ENCODE measurements at places on chromosomes 7 and 10.

DNA sequence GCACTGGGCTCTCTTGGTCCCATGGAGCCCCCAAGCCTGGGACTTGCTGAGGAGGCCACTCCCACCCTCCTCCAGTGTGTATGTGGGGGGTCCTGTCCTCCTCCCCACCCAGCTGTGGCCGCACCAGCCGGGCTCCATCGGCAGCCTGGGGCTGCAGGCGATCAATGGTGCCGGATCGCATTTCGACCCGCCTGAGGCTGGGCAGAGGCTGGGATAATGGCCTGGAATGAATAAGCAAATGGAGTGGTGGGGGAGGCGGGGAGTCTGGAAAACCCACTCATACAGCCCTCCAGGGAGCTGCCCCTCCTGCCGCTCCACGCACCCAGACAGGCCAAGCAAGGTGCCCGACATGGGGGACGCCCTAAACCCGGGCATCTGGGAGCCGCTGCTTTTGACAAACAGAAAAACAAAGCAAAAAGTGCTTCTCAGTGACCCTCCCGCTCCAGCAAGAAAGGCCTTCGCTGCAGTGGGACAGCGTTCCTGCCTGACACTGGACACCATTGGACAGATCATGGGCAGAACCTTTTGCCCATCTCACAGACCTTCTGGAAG is 160.5 kb downstream of the NRF1 start:
- DNase-seq = no peak

- DNase-seq = no peak
These were observed 646.4 kb downstream of the GRM8 start for GRCh38 chr7:126606331-126606730.

GRCh38 chr10:79025199-79025832 is 43.5 kb upstream of the ZMIZ1 start:
- DNase-seq = no peak

DNA sequence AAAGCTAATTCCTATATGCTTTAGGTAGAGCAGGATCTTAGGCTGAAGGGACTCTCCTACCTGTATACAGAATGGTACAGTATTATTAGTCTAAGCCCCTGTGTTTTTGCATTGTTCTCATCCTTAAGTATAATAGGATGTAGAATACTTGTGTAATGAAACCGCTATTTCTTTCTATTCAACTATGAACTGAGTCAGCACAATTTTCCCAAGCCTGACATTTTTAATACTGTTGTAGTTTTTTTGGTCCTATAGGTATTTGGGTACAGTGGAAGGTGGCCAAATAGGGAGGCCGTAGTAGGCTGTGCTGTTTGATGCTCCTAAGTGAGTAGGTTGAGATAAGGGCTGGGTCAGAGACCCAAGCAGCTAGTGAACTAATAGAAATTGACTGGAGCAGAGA is 205.1 kb downstream of the MACC1 start:
- no peak for DNase-seq

GRCh38 chr7:83514977-83515376 is 134.0 kb downstream of the SEMA3E start:
- DNase-seq = no peak

- peak; percentile 83 for DNase-seq
These were observed at the start of gene HABP2 for GRCh38 chr10:113552701-113553100. Gene HABP2, plus strand, starts transcription at chr10:113553053. Its CDS starts 69 bp downstream, at chr10:113553122.

DNA sequence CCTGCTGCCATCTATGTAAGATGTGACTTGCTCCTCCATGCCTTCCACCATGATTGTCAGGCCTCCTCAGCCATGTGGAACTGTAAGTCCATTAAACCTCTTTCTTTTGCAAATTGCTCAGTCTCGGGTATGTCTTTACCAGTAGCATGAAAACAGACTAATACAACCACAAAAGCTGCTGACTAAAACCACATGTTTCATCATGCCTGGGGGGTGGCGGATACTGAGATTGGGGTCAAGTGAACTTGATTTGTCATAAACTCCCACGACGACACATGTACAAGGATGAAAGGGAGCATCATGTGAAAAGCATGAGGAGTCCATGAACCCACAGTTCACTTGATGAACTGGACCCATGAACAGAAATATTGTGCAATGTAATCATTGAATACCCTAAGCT is 134.9 kb upstream of the ANK3 start:
- DNase-seq = no peak

DNA sequence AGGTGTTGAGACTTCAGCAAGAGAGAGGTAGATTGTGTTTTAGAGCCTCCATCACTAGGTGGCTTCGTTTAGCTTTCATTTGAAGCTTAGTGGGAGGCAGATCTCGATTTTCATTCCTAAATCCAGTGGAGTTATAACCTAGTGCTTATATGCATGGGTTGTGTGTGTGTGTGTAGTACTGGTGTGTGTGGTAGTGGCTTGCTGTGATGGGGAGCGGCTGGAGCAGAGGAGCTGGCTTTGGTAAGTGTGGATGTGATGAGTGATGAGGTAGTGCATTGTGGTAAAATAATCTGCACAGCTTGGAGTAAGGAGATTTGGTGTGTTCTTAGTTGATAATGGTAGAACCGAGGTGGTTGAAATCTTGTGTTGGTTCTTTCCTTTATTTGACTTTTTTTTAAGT is 43.2 kb downstream of the AP3M1 start:
- DNase-seq = no peak

DNA sequence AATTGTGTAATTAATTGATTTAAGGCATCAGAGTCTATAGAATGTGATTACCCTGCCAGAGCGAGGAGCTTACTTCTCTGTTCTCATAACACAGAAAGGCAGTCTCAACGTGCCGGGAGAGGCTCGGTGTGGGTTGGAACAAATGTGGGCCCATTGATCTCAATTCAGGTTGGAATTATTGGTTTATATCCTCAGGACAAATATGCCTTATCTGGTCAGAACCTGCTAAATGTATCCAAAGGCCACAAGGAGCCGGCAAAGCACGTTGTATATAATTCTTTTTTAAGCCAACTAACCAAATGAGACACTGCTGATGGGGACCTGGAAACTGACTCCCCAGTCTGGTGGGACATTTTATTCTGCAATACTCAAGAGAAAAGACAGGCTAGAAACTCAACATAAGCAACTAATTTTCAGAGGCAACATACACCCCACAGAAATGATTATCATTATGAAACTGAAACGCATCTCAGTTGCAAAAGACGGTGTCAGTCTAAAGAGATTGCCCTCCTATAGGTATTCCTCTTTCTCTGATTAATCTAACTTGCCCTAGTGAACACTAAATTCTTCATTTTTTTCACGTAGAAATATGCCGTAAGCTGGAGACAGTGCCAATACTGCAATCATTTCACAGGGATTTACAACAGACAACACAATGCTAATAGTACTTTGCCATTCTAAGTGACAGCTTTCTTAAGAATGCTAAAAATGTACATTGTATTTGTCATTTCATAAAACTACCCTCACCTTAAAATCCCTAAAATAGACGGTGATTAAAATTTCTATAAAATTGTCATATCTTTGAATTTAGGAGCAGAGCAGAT is 9.4 kb downstream of the EBF3 start:
- no peak for DNase-seq

GRCh38 chr7:55365205-55365674 is at the start of gene LANCL2:
Gene LANCL2, plus strand, starts transcription at chr7:55365337. Its CDS starts 689 bp downstream, at chr7:55366026.
- no peak for DNase-seq

- DNase-seq = no peak
These were observed 7.0 kb downstream of the NAPEPLD start for GRCh38 chr7:103141753-103142404.

GRCh38 chr10:13716081-13717071 is 129.6 kb downstream of the PRPF18 start:
- DNase-seq = no peak

DNA sequence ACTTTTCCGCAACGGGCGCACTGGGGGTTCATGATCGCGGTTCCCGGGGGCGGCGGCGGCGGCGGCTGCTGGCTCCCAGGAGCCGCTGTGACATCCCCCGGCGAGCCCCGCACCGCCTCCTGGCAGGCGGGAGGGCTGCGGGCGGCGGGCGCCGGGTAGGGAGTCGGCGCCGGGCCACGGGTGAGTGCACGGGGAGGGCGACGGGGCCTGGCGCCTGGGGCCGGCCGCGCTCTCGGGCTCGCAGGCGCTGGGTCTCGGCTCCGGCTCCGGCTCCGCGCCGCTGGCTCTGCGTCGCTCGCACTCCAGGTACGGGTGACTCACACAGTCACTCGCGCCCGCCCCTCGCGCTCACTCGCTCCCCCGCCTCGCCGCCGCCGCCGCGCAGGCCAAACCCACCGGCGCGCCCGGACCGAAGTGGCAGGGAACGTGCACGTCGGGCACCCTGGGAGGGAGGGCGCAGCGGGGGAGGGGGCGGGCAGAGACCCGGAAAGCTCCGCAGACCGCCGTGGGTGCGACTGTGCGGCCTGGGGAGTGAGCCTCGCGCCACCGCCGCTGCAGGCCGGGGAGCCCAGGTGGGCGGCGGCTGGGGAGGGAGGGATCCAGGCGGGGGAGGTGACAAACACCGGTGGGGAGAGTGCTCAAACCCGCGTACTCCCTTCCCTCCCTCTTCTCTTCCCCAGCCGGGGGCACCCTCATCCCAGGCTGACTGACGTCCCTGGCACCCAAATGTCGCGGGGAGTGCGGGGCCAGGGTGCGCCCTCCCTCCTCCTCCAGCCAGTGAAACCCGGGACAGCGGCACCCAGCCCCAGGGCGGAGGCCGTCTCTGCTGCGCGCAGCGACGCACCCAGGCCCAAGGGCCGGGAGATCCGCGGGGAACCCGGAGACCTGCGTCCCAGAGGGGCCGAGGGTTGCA is 276.9 kb upstream of the NEBL start:
- DNase-seq = peak; percentile 60

- no peak for DNase-seq
These were observed 1.1 kb downstream of the RALA start for GRCh38 chr7:39624442-39624807.

DNA sequence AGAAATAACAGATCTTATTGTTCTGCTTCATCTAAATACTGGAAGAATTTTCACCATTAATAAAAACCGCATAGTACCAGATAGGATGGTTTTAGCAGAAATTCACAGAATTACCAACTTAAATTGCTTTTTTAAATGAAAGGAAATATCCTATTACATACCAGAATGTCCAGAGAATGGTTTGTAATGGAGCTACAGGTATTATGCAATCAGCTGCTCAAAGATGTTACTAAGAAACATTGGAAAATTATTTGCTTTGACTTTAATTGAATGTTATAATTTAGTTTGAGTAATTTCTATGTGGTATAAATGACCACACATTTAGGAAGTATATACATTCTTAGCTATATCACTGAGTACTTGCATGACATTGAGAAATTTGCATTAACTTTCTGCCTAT is 338.3 kb downstream of the ETV1 start:
- no peak for DNase-seq

DNA sequence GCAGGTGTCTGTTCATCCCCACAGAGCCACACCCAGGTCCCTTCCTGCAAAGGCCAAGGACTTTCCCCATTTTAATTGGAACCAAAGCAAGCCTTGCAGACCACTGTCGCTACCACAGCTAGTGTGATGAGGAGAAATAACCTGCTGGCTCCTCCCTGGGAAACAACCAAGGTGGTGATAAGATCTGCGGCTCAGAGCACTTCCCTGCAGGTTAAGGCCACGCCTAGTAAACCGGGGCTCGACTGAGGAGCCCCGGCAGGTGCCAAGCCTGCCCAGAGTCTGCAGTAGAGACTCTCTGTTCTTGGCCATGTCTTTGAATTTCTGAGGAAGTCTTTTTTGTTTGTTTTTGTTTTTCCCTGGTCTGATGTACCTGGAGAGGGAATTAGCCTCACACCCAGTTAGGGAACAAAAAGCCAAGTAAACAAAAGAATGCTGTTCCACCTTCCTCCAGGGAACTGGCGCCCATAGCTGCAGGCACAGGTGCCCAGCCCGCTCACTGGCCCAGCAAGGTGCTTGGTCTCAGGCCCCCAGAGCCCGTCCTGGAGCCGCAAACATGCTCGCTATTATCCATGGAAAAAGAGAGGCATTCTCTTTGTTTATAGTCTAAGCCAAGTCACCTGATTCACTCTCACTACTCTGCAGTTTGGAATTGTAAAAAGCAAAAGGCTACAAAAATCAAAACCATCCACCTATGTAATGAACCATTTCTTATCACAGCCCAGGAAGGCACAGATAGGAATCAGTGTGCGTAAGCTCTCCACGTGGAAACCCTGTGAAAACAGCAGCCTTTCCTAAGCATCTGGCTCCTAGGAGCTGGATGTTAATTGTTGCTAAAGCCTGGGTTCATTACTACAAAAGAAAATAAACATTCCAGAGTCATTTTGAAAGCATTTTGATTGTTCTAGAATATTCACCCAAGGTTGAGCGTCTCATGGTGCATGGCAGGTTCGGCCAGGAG is 2.7 kb downstream of the GPR146 start:
- no peak for DNase-seq

GRCh38 chr7:116633131-116633988 is 38.6 kb upstream of the MET start:
- DNase-seq = no peak

DNA sequence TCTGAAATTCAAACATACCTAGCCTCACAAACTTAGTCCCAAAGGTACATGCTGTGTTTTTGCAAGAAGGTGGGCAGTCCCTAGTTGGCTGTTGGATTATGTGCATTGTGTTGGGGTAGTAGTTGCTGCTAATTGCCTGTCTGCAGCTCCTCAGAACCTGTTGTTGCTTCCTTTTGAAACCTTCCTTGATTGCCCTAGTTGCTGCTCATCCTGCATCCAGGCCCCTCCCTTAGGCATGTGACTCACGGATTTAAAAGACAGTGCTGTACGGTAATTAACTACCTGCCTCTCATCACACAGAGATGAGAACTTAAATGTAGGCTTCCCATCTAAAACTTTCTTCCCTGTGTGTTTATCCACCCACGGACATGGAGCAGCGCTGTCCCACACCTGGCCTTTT is 67.7 kb downstream of the BMPR1A start:
- no peak for DNase-seq

GRCh38 chr7:130850956-130851355 is 116.9 kb upstream of the KLF14 start:
- DNase-seq = no peak

DNA sequence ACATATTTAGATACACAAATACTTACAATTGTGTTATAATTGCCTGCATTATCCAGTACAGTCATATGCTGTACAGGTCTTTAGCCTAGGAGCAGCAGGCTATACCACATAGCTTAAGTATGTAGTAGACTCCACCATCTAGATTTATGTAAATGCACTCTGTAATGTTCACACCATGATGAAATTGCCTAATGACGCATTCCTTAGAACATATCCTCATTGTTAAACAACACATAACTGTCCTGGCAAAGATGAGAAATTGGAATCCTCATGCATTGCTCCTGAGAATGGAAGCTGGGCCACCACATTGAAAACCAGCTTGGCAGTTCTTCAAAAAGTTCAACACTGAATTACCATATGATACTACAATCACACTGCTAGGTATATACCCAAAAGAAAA is 1002.8 kb upstream of the CELF2 start:
- DNase-seq = no peak

GRCh38 chr10:130618647-130619046 is 482.5 kb downstream of the GLRX3 start:
- DNase-seq = no peak

Data from right lobe of liver (tissue), 6 donors.